Stimulated activated CD8-positive, alpha-beta memory T cell treated with anti-CD3 and anti-CD28 coated beads, Interleukin-4, amount 100 ng/mL, for 4 hours (primary cell): ENCODE measurements at places on chromosomes 7 and 10.

- DNase-seq = no peak
Observed at GRCh38 chr7:47505312-47506007, 76.5 kb downstream of the TNS3 start.

- DNase-seq = peak; percentile 43
Observed at GRCh38 chr10:13787015-13787421, 200.3 kb downstream of the PRPF18 start.

DNA sequence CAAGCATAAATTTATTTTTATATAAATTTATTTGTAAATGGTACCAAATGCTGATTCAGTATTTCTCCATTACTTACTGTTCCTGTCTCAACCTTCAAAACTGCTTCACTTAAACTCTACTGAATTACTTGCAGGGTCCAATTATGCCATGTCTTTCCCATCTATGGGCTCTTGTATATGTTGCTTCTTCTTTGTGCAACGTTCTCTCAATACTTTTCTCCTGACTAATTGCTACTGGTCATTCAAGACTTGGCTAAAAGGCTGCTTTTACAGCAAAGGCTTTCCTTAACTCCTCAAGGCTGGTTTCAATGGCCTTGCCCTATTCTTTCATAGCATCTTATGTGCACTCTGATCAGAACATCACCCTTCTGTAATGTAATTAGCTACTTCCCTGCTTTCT is 67.9 kb downstream of the RNLS start:
- DNase-seq = no peak

DNA sequence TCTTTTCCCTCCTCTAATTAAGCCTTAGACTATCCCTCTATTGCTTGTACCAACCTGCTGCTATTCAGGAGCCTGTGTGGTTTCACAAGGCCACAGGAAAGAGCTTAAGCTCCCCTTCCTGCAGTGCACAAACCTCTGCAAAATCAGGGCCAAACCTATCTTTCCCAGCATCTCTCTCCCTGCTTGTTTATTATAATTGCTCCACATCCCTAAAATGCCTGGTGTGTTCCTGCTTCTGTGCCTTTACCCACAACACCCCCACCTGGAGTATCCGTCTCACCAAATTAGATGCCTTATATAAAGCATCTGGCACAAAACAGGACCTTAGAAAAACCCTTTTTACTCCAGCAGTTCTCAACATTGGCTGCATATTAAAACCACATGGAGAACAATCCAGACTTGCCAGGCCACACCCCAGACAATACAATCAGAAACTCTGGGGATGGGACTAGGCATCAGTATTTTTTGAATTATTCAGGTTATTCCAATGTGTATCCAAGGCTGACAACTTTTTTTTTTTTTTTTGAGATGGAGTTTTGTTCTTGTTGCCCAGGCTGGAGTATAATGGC is 16.7 kb downstream of the SEC31B start:
- no peak for DNase-seq

GRCh38 chr7:112450807-112451761 is 824 bp downstream of the IFRD1 start:
- peak; percentile 71 for DNase-seq

GRCh38 chr7:51256209-51256781 is 60.3 kb downstream of the COBL start:
- DNase-seq = no peak

DNA sequence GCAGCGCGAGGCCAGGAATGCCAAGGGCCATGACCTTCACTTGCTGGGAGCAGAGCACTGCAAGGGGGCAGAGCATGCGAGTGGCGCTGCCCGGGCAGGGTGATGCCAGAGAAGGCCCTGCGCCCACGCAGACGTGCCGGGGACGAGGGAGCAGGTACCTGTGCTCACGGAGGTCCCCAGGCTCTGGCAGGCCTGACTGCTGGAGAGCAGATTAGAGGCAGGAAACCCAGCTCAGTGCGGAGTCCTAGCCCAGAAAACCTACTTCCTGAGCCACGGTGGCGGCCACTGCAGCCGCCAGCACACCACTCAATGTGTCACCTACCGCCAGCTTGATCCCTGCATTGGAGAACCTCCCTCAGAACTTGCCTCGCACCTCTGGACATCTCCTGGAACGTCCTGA is 148.4 kb downstream of the MAD1L1 start:
- DNase-seq = no peak

DNA sequence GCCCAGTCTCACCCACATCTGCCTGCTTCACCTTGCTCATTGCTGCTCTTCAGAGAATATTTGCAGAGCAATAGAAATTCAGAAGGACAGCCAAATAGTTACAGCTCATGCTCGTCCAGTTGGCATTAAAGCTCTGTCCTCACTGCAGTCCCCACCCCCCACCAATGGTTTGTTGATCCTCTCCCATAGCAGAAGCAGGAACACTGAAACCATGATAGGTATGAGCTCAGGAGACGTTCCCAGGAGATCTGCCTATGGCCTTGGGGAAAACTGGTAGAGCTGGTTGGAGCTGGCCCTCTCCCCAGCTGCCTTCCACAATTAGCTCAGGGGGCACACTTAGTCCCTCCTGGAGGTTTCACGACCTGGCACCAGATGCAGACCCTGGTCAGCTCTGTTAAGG is 68.6 kb upstream of the KMT2C start:
- no peak for DNase-seq

DNA sequence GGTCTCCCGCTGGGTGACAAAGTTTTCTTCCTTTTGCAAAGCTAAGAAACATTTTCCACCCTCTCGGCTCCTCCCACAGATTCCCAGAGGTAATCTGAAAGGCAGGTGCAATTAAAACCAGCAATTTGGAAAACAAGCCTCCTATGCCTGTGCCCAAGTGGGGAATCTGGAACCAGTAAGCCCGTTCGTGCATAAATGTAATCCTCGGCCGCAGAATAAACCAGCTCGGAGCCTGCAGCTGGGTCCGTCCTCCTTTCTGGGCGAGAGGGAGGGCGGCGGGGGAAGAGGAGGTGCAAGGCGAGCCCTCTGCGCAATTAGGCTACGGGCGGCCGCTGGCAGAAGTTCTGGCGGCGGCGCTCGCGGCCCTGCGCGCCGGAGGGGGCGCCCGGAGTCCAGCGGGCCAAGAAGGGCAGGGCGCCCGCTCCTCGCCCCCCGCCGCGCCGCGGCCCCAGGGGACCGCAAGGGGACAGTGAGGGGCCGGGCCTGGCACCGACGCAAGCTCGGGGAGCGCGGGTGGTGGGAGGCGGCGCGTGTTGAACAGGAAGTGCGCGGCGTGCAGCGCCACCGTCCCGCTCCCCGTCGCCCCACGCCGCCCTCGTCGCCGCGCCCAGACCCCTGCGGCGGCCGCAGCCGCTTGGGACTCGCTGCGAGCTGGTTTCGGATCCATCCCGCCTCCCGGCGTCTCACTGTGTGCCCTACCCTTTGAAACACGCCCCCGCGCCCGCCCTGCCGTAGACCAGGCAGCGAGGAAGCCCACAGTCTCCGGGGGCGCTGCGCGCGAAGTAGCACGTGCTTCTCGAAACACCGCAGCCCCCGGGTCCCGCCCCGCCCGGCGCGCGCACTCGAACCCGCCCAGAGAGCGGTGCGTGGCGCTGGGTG is at the start of gene PRKAG2:
TSS of gene PRKAG2 (minus strand) at position 217 of the 879 bp plus-strand sequence. CDS start 495 bp downstream, outside the sequence.
- DNase-seq = peak; percentile 63

GRCh38 chr10:114042895-114043531 is 653 bp upstream of the ADRB1 start:
- no peak for DNase-seq

GRCh38 chr10:5354068-5354467 is 10.7 kb upstream of the UCN3 start:
- DNase-seq = no peak

DNA sequence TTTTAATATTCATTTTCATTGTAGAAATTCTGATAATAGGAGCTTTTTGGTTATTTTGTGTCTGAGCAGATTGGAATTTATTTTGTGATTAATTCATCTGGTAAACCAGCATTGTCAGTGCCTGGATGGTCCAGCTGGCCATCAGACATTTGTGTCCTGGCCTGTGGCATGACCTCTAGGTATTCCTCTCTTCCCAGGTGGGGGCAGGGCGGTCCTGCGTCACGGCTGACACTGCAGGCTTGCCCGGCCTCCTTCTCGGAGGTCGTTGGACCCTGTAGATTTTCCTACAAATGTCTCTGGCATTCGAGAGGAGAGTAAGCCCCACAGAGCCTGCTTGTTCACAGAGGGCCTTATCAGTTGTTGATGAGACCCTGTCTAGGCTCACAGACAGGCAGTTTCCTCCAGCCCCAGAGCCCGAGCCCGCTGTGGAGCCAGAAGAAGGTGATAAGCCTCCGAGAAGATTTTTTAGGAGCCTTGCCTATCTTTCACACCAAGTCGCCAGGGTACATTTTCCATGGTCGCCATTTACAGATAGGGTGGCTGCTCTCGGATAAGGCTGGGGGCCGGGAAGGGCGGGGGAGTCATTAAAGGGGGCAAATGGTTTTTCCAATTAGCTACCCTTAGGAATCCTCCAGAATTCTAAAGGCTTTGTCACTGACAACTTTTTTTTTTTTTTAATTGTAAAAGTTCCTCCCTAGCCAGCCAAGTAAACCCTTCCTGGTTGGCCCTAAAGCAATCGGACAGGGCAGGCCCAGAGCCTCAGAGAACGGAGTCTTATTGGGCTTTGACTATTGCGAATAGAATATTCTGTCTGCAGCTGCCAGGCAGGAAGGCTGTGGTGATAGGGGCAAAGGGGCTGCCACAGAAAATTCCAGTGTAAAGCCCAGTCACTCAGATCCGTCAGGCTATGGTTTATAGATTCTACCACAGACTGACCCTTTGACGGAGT is 78.1 kb upstream of the TBX20 start:
- DNase-seq = no peak

- no peak for DNase-seq
Observed at GRCh38 chr10:7722927-7723529, 19.9 kb downstream of the ITIH2 start.

DNA sequence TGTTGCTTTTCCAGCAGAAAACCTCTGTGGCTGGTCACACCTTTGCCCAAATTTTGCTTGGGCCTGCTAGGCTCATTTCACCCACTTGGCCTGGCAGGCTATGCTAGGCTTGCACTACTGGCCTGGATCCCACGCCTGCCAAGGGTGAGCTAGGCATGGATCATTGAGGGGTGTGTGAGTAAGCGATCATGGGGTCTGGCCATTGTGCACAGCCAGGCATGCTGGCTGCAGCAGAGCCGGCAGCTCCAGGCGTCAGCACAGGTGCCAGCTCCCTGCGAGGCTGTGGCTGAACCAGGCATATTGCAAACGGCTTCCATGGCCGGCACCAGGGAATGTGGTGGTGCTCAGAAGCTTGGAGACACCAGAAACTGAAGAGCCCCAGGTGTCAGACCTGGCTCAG is 19.2 kb downstream of the CFAP70 start:
- no peak for DNase-seq

DNA sequence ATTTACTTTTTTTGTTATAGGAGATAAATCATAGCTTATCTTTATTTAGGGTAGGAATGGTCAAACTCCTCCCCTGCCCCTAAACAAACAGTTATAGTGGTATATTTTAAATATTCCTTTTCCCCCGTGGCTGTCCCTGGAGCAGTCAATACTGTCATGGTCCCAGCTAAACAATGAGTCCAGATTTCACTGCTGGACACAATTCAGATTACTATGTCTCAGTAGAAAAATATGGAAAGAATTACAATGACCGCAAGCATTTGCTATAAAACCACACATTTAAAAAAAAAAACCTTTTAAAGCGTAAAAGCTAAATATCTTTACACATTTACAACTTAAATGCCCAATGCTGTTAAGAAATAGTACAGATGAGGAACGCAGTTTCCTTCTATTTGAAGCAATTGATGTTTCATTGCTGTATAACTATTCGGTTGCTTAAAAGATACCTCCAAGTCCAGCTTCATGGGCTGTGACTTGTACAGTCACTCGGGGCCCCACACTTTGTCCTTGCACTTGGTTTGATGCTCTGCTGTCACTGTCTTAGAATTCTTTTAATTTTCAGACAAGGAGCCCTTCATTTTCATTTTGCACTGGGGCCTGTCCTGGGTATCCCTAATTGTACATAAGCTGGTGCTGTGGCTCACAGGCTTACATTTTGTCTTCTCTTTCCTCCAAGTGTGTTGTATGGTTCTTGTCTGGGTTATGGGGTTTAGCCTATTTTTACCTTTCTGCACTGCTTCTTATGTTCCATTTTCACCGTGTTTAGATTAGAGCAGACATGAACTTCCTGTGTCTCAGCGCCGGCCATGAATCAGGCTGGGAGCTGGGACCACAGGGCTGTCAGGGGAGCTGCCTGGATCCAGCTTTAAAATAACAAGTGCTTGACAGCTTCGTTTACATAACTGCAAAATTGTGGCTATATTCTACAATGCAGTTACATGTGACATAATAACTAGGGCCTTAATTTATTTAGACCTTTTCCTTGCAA is 530.2 kb upstream of the FZD8 start:
- no peak for DNase-seq

DNA sequence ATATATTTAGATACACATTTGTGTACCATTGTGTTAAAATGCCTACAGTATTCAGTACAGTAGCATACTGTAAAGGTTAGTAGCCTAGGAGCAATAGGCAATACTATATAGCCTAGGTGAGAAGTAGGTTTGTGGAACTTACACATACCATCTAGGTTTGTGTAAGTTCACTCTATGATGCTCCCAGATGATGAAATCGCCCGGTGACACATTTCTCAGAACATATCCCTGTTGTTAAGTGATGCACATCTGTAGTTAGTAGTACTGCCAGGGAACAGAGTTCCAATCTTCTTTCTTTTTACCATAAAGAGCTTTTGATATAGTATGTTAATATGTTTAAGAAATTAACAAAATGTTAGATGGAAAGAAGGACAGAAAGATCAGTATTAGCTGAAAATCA is 138.2 kb downstream of the SNX13 start:
- DNase-seq = no peak

GRCh38 chr10:83165265-83165664 is 974.0 kb upstream of the GHITM start:
- DNase-seq = no peak

- peak; percentile 9 for DNase-seq
Observed at GRCh38 chr7:38398725-38399321, 125.4 kb upstream of the TARP start.

DNA sequence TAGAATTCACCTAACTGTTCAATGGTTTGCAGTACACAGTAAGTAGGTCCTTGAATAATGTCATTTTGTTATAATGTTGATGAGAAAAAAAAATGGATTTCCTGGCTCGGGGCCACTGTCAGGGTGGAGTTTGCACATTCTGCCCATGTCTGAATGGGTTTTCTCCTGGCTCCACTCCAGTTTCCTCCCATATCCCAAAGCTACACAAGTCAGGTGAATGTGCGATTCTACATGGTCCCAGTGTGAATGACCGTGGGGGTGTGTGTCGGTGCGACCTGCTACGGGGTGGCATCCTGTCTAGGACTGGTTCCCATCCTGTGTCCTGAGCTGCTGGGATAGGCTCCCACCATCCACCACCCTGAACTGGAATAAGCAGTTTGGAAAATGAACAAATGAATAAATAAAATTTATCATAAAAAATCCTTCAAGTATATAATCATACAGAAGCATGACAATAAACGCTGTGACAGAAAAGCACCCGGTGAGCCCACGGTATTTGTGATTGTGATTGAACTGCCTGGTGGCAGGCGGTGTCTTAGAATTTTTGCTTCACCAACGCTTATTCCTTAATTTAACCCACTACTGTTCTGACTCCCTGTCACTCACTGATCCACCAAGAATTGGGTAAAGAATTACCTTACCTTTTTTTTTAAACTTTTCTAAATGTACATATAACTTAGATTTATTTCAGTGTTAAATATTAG is 114.1 kb downstream of the ICA1 start:
- DNase-seq = no peak

- DNase-seq = no peak
Observed at GRCh38 chr10:97333601-97334369, 744 bp downstream of the FRAT2 start.
